ENCODE measurements at places on chromosomes 11 and 22.

- DNase-seq: no peak
Observed at GRCh38 chr11:115548878-115549528, 44.8 kb upstream of the CADM1 start.

GRCh38 chr11:130580891-130581492 is 132.5 kb downstream of the ADAMTS15 start:
- DNase-seq: no peak

DNA sequence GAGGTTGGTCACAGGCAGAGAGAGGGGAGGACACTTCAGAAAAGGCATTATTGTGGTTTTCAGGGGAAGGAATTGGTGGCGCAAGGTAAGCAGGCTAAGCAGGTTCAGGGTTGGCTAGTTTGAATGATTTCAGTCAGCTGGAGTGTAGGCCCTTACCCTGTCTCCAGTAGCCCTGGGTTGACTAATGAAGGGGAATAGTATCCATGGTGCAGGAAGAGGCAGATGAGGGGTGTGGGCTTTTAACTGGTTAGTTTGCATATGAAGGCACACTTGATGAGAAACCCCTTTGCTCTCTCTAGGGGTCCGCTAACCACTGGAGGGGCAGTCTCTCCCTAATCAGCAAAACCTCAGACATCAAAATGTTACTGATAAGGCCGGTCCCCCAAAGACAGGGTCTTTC is 249.7 kb downstream of the AASDHPPT start:
- no peak for DNase-seq

- DNase-seq: no peak
Observed at GRCh38 chr11:3134651-3135480, 30.2 kb downstream of the OSBPL5 start.

- DNase-seq: no peak
Observed at GRCh38 chr11:70603756-70604211, 205.5 kb downstream of the CTTN start.

- no peak for DNase-seq
Observed at GRCh38 chr22:19603767-19604166, 79.6 kb upstream of the CLDN5 start.
